ENCODE measurements at places on chromosomes 3 and 15.

GRCh38 chr3:141575879-141576743, 89.3 kb downstream of the RASA2 start:
- DNase-seq, result no peak

GRCh38 chr3:177300039-177300833, 103.0 kb upstream of the TBL1XR1 start:
- DNase-seq, result no peak

DNA sequence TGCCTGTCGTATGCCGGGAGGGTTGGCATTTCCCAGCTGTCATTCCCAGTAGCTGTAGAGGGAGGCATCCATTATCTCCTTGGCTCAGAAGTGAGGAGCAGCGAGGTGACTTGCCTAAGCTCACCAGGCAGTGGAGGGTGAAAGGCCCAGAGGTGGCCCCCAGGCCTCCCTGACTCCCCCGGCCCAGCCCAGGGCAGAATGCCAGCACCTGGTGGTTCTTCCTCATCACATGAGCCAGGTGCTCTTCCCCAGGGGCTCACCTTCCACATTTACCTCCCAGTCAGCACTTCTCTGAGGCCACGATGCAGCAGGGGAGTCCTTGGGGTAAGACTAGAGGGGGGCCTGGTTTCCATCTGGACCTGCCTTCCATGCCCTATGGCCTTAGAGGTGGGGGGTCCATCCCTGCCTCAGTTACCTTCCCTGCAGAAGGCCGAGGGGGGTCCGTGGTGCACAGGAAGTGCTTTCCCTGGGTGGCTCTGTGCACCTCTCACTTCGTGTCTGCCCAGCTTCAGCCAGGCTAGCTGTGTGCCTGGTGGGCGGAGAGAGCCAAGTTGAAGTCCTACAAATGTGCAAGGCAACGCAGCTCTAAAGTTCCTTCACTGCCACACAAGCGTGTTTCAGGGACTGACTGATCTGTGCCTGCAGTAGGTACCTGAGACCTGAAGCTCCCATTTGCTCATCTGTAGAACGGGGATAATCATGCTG, 70.3 kb upstream of the PLXNA1 start:
- DNase-seq, result no peak

DNA sequence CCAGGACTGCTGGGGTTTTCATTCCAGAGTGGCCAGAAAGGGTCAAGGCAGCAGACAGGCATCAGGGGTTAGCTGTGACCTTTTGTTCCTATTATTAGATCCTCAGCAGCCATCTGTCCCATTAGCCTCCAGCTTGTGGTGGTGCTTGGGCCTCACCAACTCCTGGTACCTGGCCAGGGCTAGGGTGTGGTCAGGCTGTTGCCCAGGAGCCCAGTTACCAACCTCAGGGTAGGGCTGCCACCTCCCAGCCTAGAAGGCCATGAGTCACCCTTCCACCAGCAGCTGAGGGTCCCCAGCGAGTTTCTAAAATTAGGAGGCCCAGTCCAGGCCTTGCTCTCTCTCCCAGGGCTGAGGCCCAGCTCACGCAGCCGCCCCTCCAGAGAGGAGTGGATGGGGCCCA, 12.2 kb downstream of the TMEM43 start:
- DNase-seq, result no peak

DNA sequence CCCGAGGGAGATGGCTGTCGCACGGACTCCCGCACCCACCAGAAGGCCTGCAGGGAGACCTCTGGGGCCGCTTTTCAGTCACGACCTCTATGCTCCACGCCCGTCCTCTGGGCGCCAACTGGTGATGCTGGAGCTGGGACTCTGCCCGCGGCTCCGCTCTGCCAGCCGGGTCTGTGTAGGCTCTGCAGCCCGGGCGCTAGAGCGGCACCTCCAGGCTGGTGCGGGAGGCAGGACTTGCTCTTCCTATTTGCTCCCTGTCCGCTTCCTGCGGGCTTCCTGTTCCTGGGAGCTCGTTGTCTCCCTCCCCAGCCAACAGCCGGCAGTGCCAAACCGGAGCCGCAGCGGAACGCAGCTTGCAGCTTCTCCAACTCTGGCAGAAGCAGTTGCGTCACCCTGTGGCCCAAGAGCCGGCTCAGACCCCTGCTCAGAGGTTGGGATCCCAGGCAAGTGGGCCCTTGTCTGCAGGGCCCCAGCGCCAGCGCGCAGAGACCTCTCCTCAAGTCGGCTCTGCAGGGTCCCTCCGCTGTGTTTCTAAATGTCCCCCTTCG, 285.9 kb downstream of the XXYLT1 start:
- no peak for DNase-seq

DNA sequence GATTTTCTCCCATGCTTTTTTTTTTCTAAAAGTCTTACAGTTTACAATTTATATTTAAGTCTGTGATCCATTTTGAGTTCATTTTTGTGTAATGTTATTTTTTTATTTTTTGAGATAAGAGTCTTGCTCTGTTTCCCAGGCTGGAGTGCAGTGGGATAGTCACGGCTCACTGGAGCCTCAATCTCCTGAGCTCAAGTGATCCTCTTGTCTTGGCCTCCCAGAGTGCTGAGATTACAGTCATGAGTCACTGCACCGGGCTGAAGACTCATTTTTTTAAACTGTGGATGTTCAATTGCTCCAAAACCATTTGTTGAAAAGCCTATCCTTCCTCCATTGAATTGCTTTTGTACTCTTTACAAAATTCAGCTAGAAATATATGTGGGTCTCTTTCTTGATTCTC, 19.5 kb downstream of the LNP1 start:
- DNase-seq, result no peak

DNA sequence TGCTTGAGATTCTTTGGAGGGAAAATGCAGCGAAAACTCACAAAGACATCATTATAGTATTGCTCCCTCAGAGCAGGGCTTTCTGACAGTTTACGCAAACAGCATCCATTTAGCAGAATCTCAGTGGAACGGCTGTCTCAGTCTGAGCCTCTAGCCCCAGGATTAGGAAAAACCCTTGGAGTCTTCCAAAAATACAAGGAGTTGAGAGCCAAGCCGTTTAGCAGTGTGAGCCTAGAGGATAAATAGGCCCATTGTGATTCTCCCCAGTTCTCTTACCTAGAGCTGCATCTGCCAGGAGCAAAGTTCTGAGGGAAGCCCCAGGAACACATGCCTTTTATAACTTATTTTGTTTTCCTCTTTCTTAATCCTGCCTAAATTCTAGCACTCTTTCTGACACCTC, 359.6 kb downstream of the NTRK3 start:
- no peak for DNase-seq

DNA sequence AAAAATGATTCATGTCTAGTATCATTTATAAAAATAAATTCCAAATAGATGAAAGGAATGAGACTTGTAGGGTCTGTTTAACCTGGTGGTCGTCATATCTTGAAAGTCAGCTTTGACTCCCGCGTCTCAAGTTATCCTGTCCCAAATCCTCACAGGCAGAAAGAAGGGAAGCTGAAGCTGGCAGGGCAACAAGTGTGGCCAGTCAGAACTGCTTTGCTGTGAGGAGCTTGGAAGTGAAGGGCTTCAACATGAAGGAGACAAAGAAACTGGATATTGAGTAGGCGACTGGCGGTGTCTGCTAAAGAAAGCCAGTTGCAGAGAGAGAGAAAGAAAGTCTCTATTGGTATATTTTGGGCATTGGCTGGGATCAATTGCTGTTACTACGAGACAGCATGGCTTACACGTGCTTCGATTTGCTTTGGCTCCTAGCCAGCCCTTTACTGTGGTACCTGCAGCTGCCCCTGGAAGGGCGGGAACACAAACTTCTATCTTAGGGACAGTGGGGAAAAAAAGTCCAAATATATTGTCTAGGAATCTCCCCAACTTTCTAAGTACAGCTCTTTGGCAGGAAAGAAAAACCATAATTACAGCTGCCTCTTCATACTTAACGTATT, 107.2 kb downstream of the CHST2 start:
- DNase-seq, result no peak

GRCh38 chr3:179266701-179267211, 15.8 kb upstream of the KCNMB3 start:
- DNase-seq, result no peak
